Activated CD4-positive, alpha-beta T cell treated with anti-CD3 and anti-CD28 coated beads, Interleukin-2, amount 50 U/mL, for 1 hour (primary cell): ENCODE measurements at places on chromosomes 1 and 21.

- no peak for DNase-seq
These were observed 70.9 kb upstream of the HMCN1 start for GRCh38 chr1:185663332-185663731.

GRCh38 chr1:40708750-40709099, 17.2 kb downstream of the NFYC start:
- DNase-seq, result no peak

- no peak for DNase-seq
These were observed 102.4 kb upstream of the SERBP1 start for GRCh38 chr1:67532452-67533216.

DNA sequence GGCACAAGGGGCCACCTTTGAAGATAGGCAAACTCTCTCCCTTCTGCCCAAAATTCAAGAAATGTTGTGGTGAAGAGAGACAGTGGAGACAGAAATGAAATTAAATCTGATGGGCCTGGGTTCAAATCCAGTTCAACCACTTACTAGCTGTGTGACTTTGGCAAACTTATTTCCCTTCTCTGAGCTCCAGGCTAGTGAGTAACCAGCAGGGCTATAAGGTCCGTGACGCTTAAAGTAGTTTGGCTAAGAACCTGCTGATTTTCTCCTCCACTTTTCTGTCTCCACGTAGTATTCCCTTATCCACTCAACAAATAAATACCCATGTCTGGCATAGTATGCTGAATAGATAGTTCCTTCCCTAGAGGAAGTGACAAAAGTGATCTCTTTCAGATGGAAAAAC, 1.9 kb downstream of the SLC2A1 start:
- no peak for DNase-seq

DNA sequence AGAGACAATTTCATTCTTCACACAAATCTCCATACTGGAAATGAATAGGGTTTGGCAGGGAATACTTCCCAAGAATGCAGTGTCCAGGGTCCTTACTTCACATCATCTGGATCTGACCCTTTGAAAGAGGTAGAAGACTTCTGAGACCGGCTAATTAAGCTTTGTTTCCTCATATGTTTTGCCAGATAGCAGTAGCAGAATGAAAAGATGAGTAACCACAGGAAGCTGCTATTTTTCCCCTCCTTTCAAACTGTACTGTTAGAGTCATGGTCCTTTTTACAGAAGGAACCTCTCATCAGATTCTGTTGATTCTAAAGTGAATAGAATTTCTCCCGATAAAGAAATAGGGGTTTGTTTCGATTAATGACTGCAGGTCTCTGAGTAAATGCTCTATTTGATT, 1.4 kb upstream of the OLFML3 start:
- DNase-seq, result no peak

DNA sequence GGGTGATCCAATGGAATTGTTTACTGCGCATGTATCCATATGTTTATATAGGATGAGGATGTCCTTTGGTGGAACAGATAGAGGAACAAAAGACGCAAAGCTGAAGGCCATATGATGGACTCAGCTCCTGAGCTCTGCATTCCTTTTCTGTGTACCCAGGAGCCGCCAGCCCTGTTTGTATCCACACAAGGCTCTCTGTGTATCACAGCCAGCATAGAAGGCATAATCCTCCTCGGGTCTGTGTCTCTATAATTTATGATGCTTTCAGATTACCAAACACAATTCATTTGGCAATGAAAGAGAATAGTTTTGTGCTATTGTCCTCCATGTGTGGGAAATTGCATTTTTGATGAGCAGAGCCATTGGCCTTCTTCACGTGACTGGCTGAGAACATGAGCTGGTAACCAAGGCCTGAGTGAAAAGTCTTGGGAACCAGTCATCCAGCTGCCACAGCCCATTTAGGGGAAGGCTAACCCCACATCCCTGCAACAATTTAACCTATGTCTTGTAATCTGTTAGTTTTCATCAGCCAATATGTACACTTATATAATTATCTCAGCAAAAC, 119.2 kb downstream of the PBX1 start:
- no peak for DNase-seq

- peak; percentile 13 for DNase-seq
These were observed 1.7 kb upstream of the RIPK4 start for GRCh38 chr21:41768437-41769042.

DNA sequence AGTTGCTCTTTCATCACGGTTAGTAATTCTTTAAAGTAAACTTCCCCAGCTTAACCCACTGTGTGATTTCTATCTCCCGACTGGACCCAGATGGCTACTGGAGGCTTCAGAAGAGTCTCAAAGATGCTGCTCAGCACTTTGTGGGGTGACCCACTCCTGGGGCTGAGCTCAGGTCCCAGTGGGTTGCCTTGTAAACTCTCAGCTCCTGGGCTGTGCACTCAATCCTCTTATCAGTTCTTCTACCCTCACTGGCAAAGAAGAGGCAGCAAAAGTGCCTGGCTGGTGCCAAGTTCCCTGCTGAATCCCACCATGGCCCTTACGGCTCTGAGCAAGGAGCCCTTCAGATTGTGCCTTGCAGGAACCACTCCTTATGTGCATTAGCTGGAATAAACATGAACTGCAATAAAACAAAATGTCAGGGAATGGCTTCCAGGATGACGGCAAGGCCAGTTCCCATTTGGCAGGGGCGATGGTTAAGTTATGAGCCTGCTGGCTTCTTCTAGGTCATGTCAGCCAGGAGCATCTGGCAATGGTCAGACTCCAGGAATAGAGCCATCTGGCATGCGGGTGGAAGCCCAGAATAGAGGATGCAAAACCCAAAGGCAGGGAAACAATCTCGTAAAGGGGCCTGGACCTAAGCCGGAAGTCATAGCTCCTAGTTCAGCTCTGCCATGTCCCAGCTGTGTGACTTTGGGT, 6.8 kb downstream of the MYOC start:
- DNase-seq, result no peak

DNA sequence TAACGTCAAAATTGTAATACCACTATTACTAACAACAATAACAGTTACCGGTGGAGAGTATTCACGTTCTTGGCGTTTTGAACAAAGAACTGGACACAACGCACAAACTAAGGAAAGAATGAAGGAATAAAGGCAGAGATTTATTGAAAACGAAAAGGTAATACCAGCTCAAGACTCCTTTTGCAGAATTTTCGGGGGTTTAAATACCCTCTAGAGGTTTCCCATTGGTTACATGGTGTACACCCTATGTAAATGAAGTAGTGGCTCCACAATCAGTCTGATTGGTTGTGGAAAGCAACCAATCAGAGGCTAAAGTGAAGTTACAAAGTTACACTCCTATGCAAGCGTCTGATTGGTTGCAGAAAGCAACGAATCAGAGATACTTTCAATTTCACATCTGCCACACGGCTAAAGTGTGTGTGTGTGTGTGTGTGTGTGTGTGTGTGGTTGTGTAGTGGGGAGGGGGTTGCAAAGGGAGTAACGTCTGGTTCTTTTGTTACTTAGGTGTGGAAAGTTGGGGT, 1.1 kb upstream of the GTF2B start:
- no peak for DNase-seq

DNA sequence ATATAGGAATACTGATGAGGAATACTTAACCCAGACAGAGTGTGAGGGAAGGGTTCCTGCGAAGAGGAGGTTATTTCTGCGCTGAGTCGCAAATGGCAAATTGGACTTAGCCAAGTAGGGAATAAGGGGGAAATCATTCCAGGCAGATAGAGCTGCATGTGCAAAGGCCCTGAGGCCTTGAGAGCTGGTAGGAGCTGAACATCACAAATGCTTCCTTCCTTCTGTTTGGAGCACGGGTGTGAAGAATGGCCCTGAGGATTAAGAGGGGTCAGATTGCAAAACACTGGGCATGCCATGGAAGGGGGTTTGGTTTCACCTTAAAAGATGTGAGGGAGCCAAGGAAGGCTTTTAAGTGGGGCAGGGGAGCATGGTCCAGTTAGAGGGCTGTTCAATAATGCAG, 12.4 kb downstream of the IER5 start:
- no peak for DNase-seq

- no peak for DNase-seq
These were observed 316.0 kb upstream of the VAMP3 start for GRCh38 chr1:7454895-7455784.

DNA sequence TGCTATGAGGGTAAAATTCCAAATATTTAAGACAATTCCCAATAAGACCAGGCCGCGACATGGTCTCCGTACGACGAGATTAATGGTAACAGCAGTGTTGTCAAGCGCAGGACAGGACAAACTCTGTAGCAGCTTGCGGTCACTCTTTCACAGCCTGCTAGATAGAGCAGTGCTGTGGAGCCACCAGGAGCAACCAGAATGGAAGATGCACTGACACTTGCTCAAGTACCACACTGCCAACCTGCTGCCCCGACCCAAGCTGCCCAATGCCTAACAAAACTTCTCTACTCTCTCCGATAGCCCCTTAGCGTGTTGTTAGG, 636 bp downstream of the WARS2 start:
- no peak for DNase-seq

DNA sequence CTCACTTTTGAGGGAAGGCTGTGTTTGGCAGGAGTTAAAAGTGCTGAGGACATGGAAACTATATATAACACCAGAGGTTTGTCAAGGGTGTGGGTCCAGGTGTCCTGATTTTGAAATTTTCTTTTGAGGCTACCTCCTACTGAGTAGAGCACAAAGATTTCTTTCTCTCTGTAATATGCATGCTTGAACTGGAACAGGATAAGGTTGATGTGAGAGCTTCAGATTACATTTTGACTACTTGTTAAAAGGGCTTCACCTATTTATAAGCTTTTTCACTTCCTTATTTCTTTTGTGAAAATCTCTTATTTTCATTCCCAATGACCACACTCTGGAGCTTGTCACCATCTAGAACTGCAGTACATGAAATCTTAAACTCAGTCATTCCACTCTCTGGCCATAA, 59.8 kb upstream of the PLA2G4A start:
- DNase-seq, result no peak

DNA sequence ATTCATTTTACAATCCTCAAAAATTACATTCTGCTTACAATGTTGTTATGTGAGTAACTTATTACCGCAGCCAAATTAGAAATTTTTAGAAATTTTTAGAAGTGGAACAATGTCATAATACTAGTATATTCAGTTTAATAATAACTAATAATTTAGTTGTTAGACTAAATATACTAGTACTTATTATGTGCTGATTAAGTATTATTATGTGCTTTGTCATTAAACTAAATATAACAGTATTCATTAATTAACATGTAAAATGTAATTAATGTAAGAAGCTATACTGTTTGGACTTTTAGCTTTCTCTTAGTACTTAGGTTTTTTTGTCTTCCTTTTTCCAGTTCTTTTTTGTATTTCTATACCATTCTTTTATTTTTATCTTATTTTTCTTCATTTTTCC, 15.3 kb downstream of the ODR4 start:
- no peak for DNase-seq

GRCh38 chr21:17930093-17930492, 110.9 kb upstream of the C21orf91 start:
- no peak for DNase-seq

DNA sequence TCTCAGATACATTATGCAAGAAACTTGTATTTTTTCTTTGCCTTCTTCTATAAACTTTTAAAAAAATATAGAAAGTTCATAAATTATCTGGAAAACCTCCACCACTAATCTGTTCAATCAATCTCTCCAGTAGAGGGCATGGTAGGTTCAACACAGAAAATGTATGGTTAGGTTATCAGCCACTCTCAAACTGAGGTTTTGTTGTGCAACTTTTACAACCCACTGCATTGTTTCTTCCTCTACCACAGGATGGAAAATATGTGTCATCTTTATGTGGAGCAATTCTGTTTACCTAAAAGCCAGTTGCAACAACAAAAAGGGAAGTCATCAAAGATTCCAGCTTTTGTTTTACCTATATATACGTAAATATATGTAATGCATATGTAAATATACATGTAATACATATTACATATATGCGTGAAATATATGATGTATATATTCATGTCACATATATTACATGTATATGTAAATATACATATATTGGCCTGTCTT, 3.0 kb upstream of the RGS2 start:
- DNase-seq, result no peak

GRCh38 chr1:159121526-159121925, 45.0 kb upstream of the AIM2 start:
- DNase-seq, result no peak

DNA sequence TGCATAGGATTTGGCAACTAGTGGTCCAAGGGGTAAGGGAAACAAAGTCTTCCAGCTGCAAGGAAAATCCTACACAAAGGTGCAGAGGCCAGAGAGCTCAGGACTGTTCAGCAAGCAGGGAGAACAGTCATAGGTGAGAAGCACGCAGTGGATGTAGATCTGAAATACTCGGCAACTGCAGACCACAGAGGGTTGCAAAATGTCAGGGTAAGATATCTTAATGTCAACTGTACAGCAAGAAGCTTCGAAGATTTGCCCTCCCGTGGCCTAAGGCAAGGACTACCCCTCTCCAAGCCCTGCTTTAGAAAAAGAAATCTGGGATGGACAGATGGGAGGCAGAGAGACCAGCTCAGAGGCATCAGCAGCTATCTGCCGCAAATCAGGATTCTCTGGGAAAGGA, 153.4 kb upstream of the IRF2BP2 start:
- no peak for DNase-seq

GRCh38 chr1:160374306-160375110, 7.6 kb downstream of the NHLH1 start:
- DNase-seq, result no peak

DNA sequence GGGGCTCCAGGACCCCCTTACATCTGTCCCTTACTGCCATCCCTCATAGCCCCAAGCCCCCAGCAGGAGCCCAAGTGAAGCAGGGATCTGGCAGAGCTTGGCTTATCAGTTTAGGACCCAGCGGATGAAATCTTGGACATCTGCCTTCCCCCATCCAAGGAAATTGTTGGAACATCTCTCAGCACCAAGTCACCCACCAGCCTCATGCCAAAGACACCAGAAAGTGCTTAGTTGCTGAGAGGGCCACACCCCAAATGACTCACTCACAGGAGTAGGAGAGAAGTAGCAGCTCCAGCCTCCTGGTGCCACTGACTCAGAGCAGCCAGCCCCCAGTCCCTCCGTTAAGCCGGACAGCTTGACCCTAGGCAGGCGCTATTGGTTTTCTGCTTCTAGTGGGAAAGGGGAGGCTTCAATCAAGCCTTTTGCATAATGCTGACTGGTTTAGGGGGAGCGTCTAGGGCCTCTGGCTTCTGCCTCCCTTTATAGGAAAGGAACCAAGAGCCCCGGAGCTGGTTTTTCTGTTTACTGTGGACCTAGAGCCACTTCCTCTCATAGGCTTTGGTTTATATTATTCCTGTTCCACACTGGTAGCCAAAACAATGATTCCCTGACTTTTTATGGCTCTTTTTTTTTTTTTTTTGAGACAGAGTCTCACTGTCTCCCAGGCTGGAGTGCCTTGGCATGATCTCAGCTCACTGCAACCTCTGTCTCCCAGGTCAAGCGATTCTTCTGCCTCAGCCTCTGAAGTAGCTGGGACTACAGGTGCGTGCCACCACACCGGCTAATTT, 114.2 kb upstream of the IPO9 start:
- no peak for DNase-seq

- DNase-seq, result no peak
These were observed 204.2 kb upstream of the RRP15 start for GRCh38 chr1:218080863-218081262.

- no peak for DNase-seq
These were observed 15.7 kb upstream of the PHC2 start for GRCh38 chr1:33446590-33446989.

GRCh38 chr21:41360072-41360821, 1.6 kb upstream of the MX2 start:
- no peak for DNase-seq
